ENCODE measurements at places on chromosomes 16 and 17.

GRCh38 chr17:10648956-10649355 lies 8.2 kb downstream of the MYH3 start:
- no peak for DNase-seq

- no peak for DNase-seq
Measured at GRCh38 chr16:13552062-13552959, 367.6 kb upstream of the ERCC4 start.

- no peak for DNase-seq
Measured at GRCh38 chr16:12240036-12240435, 263.5 kb downstream of the SNX29 start.

- no peak for DNase-seq
Measured at GRCh38 chr16:30110661-30111060, 2.7 kb downstream of the GDPD3 start.

DNA sequence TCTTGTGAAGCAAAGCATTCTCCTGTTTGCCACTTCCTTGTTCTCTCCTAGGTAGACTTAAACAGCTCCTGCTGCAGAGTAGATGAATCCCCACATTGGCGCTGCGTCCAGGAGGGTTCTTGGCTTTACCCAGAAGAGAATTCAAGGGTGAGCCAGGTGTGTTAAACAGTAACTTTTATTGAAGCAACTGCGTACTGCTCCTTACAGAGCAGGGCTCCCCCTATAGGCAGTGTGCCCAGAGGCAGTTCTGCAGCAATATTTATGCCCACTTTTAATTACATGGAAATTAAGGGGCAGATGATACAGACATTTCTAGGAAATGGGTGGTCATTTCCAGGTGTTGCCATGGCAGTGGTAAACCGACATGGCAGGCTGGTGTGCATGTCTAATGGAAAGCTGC lies 987.6 kb upstream of the RBFOX1 start:
- DNase-seq, result no peak

DNA sequence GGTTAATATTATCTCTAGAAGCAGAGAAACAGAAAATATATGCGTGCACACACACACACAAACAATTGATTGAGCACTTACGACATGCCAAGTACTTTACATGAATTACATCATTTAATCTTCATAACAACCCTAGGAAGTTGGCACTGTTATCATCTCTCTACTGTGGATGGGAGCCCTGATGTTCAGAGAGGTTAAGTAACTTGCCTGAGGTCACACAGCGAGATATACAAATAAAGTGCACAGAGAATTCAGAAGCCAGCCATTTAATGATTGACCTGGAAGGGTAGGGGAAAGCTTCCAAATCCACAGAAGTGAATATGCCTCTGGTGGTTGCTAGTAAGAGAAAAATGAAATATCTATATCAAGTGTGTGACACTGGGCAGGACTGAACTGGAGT lies 37.5 kb upstream of the GPR139 start:
- no peak for DNase-seq

- DNase-seq, result no peak
Measured at GRCh38 chr17:28735242-28735722, 6.7 kb downstream of the NEK8 start.

Measured in RWPE2 (cell line).